NCI-H2107 (cell line): ENCODE measurements at places on chromosomes 3 and 15.

- DNase-seq, result no peak
Observed at GRCh38 chr3:192958219-192958872, 40.7 kb upstream of the MB21D2 start.

DNA sequence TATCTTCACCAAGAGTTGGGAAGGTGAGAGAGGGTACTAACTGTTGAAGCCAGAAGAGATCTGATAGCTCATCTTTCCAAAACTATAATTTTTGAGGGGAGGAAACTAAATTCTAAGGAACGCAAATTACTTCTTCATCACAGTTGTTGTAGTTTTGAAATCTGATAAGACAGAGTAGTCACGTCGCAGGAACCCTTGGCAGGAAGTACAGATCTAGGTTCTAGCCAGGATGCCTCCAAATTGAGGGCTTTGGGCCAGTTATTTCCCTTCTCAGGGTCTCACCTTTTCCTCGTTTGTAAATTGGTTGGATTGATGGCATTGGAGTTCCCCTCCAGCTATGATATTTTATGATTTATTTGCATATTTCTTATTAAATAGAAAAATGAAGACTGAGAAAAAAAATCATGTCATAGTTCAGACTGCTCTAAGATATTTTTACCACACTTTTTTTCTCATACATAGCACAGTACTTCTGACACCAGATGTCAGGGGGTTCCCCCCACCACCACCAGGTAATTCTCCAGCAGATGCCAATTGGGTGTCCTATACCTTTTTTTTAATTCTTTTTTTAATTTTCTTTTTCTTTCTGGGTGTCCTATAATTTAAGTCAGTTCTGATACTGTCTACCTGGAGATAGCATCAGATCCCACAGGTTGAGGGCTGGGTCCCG lies 32.3 kb upstream of the APH1B start:
- DNase-seq, result no peak

DNA sequence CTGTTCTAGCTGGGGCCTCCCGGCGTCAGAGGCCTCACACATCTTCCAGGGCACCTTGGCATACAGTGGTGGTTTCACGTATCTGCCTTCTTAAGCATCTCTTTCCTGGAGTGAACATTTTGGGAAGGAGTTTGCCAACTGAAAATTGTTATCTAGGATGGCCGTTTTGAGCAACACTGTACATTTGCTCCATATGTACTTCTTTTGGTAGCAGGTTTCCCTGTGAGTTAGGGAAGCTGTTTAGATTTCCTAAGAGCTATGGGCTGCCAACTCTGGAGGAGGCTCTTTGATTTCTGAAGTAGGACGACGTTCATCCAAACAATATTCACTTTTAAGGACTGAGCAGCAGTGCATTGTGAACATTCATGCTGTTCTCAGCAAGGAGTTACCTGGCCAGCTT lies 665.9 kb downstream of the SQOR start:
- DNase-seq, result no peak

GRCh38 chr15:31834654-31835053 lies 195.7 kb upstream of the CHRNA7 start:
- no peak for DNase-seq

GRCh38 chr3:64160000-64160695 lies 65.1 kb downstream of the PRICKLE2 start:
- no peak for DNase-seq

DNA sequence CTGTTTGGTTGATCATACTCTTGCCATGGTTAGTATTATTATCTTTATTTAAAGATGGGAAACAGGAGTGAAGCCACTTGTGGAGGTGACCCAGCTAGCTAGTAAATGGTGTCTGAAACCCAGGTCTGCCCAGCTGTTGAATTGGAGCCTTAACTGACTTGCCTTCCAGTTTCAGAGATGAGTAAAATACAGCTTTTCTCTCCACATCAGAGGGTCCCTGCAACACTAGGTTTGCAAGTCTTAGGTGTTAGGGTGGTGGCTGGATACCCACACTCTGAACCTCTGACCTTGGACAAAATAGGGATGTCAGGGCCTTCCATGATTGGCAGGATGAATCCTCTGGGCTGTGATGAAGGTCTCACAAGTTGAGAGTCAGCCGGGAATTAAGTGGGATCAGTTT lies 4.1 kb downstream of the FLNB start:
- no peak for DNase-seq

- no peak for DNase-seq
Observed at GRCh38 chr15:72967811-72968530, 84.3 kb upstream of the NEO1 start.

DNA sequence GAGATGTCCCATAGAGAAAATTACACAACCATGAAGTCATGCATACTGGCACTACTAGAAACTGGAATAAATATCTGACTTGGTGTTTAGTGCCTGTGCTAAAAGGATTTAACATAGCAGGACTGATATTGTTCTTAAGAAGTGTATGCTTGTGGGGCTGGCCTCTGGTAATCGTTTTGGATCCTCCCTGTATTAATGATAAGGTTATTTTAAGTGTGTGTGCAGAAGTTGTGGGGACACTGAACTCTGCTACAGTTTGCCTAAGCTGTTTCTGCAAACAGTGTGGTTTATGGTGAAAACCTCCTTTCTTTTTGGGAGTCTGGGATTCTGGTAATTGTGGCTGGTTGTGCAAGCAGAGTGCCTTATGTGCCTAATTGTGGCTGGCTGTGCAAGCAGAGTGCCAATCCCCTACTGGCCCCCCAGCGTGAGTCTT lies 120.8 kb downstream of the CLASP2 start:
- DNase-seq, result no peak

- no peak for DNase-seq
Observed at GRCh38 chr3:59704292-59704691, 654.5 kb upstream of the CFAP20DC start.

- no peak for DNase-seq
Observed at GRCh38 chr3:16515885-16516420, 2.5 kb upstream of the RFTN1 start.

- no peak for DNase-seq
Observed at GRCh38 chr15:73891328-73892315, 18.3 kb downstream of the TBC1D21 start.

DNA sequence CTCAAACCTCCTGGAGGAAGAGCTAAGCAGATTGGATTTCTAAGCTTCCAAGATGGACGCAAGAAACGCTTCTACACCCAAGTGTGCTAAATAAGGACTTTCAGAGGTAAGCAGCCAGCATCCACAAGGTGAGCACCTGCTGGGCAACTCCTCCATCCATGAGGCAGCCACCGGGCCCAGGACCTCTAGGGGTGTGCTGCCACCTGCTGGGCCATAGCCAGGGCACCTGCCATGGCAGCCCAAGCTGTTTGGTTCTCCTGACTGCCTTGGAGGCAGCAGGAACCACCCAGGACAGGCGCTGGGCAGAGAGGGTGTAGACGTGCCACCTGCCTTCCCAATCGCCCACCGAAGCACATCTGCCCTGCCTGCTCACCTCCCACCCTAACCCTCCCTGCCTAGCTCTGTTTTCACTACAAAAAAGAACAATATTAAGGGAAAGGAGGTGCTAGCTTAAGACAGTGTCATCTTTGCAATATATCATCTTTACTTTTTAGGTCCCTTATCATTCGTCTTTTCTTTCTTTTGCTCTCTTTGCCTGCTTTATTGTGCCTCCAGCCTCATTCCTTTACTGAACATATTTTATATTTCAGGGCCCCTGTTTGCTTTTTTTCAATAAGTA lies 12.9 kb downstream of the C15orf62 start:
- DNase-seq, result peak; percentile 70

DNA sequence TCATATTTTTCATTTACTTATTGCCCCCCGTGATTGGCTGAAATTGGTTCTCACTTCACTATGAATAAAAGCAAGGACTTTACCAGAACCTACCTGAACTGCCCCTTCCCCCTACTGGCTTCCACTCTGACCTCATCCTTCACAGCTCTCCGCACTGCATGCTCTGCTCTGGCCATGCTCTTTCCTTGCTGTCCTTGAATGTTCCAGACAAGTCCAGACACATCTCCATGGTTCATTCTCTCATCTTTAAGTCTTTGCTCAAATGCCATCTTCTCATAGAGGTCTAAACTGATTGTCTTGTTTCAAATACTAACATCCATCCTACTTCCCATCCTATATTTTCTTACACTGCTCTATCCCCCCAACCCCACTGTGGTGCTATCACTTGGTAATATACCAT lies 129.4 kb downstream of the CHST2 start:
- DNase-seq, result no peak

DNA sequence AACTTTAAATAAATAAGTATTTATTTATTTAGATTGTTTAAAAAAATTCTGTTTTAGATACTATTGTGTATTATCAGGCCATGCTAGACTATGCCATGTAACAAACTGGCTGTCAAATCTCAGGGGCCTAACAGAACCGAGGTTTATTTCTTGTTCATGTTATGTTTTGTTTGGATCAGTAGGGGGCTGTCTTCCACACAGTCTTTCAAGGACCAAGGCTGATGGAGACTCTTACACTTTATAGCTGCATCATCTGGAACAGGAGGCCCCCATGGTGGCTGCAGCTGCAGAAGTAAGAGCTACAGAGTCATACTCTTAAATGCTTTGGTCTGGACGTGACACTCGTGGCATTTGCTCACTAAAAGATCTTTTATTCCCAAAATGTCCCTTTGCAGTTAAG lies 33.0 kb upstream of the ARL14 start:
- no peak for DNase-seq

DNA sequence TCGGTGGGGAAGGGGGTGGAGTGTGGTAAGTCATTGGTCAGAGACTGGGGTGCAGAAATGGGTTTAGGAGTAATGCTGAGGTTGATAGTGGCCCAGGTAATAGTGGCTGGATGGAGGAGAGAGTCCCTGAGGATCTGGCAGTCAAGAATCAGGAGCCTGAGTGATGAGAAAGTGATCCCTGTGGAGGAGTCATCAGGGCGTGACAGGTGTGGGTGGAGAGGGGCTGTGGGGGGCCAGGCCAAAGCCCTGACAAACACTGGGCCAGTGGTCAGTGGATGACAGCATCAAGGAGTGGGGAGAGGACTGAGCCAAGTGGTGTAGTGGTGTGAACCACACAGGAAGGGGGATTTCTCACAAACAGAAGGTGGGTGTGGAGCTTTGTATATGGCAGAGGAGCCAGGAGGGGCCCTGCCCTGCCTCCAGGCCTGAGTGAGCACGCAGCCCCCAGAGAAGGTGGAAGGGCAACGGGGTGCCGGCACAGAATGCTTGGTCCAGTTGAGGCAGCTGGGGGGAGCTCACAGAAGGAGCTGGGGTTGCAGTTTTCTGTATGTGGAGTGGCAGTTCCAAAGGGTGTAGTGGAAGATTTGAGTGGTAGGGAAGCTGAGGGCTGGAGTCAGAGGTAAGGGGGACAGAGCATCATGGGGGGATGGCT lies 77.1 kb downstream of the SPSB4 start:
- no peak for DNase-seq

- no peak for DNase-seq
Observed at GRCh38 chr3:197673170-197673569, 63.5 kb downstream of the RUBCN start.

DNA sequence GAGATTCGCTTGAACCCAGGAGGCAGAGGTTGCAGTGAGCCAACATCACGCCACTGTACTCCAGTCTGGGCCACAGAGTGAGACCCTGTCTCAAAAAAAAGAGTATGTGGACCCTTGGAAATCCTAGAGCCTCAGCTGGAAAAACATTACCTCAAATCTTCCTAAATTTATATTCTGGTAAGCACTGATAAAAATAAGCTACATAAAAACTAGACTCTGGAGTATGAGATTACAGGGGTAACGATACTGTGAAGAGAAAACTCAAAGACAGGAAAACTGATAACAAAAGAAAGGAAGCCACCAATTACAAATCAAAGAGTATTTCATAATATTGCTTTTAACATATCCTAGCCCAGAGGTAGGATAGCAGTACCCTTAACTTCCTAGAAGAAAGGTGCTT lies 30.3 kb downstream of the SETD2 start:
- no peak for DNase-seq

DNA sequence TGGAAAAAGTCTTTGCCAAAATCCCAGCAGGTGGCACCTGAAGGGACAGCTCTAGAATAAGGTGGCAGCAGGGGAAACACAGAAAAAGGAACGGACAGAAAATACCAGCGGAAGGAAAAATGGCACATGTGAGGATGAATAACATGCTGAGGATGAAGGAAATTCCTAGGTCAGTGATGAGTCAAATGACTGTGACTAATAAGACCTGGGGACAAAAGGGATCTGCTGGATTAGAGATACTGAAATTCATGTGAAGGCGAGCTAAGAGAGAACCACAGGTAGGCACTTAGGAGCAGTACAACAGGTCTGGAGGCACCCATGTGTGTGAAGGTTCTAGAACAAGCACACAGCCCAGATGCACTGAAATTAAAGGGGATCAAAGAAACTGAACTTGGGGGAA lies 482.5 kb downstream of the FOXP1 start:
- no peak for DNase-seq

- no peak for DNase-seq
Observed at GRCh38 chr3:191256405-191256804, 57.4 kb downstream of the OSTN start.

DNA sequence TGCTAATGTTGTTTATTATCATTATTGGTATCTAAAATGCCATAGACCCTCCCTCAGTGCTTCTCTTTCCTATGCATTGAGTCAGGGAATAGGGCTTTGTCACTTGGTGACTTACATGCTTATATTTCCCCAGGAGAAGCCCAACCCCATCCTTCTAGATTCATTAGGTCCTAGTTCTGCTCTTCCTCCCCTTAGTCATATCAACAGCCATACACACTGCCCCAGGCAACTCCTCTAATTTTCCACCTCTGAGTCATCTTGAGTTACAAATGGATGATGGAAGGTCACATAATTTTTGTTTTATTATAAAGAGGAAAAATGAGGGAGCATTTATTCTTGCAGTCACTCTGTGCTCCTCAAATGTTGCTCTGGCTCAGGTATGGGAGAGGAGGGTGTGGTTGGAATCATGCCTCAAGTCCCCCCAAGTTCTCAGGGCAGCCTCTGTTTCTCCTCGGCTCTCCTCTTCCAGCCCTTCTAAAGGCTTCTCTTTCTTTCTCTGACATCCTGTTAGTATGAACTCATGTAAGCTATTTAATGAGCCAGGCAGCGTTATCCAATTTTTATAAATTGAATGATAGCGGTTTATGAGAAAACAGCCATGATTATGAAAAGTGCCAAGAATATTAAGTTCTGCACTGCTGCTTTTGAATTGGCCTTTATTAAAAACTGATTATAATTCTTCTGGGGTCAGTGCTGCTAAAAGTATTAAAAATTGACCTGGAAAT lies 45.6 kb upstream of the FSTL1 start:
- DNase-seq, result no peak

- peak; percentile 3 for DNase-seq
Observed at GRCh38 chr15:58212909-58213526, 74.8 kb downstream of the AQP9 start.
